ENCODE measurements at places on chromosomes 6 and 20.
A peak's percentile ranks its signal among the peaks of the same experiment; 100 is the strongest.

DNA sequence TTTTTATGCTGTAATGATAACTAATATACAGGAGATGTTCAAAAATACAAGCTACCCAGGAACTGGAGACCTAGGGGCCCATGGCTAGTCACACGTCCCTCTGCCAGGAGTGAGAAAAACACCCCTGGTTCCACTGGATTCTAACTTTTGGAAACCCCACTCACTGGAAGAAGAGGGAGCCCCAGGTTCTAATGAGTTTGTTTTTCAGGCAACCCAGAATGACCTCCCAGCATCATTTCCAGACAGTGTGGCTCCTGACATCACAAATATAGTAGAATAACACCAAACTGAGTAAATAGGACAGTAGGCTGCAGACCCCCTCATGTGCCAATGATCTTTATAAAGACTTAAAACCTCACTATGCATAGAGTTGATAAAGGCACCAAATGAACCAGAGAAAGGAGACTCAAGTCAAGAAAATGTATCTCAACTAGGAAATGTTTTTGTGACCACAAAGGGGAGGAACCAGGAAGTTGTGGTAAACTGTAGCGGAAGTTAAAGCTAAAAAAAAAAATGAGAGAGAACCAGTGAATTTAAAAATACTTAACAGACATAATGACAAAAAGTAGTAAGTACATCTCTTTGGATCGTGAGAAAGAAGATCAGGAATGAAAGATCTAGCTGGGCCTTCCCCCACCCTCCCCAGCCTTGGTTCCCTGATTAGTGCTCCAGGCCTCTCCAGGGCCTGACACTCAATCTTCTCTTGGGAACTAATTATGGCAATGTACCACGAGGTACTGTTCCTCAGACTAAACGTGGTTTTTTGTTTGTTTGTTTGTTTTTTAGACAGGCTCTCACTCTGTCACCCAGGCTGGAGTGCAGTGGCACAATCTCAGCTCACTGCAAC lies 19.8 kb downstream of the HLA-E start:
- no peak for DNase-seq

DNA sequence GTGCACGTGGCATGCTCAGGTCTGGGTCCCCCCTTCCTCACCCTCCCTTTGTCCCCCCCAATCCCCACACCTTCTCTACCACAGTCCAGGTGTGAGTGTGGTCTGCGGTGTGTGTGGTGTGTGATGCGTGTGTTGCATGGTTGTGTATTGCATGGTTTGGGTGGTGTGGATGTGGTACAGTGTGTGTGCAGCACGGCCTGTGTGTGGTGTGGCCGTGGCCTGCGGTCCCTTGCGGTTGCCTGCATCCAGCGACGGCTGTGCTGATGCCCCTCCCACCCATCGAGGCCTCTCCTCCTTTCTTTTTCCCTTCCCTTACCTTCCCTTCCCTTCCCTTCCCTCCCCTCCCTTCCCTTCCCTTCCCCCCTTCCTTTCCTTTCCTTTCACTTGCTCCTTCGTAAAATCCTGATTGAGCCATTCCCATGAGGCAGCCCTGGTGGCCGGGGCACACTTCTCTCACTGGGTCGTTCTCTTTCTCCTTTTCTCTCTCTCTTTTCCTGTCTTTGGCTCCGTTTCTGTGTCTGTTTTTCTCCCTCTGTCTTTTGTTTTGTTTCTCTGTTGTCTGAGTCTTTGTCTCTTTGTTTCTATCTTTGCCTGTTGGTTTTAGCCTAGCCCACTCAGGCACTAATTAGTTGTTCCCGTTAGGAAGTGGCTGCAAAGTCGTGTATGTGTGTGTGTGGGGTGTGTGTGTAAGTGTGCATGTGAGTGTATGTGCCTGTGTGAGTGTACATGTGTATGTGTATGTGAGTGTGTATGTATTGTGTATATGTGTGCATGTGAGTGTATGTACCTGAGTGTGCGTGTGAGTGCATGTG lies 65.7 kb downstream of the SRC start:
- DNase-seq, result peak; percentile 66

DNA sequence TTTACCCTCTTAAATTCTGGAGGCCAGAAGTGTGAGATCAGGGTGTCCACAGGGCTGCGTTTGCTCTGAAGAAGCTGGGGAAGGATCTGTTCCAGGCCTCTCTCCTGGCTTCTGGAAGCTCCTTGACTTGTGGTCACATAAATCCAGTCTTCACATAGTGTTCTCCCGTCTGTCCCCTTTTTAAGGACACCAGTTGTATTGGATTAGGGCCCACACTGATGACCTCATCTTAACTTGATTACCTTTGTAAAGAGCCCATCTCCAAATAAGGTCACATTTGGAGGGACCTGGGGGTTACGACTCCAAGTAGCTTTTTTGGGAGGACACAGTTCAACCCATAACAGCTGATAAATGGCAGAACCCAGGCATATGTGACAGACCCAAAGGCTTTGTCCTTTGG lies 20.0 kb upstream of the WFDC2 start:
- no peak for DNase-seq

GRCh38 chr6:111147440-111147839 lies 60.1 kb downstream of the SLC16A10 start:
- DNase-seq, result no peak

DNA sequence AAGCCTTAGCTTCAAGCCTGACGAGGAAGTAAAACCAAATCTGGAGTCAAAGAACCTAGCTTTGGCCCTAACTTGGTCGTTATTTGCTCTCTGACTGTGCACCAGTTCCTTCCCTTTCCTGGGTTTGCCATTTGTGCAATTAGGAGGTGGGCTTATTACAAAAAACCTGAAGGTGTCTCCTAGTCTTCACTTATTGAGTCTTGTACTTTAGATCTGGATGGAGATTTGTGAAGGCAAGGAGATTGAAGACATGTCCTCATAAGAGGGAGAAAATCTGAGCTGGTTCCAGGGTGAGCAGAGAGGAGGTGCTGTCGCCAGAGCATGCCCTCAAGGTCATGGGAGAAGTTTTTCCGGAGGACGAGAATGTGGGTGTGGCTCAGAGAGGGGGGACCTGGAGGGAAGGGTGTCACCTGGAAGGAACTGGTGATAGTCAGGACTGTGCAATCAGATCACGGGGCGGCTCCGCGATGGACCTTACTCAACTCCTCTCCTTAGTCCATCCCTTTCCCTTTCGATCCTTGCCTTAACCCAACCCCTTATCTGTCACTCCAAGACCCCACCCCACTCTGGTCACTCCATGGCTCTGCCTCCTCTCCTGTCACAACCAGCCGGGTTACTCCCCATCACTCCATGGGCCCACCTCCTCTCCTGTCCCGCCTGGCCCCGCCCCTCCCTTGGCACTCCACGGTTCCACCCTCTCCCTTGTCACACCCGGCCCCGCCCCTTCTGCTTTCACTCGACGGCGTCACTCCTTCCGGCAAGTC lies 588 bp upstream of the ACSS2 start:
- DNase-seq, result peak; percentile 97

All from NCI-H187 (cell line).